Neuronal stem cell (in vitro differentiated cells): ENCODE measurements at places on chromosomes 16 and 17.

GRCh38 chr16:62665269-62665668 lies 629.0 kb upstream of the CDH8 start:
- DNase-seq = peak; percentile 36

DNA sequence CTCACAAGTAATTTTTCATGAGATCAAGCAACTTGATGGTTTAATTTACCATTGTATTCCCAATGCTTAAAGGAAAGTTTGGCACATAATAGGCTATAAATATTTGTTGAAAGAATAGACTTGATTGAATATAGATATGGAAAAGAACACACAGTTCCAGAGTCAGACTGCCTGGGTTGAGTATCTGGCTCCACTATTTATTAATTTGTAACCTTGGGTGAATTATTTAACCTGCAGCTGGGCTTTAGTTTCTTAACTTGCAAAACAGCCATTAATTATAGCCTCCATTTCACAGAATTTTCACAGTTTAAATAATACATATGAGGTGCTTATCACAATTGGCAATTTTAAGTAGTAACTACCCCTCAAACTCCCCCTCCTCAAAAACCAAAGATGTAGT lies 73.6 kb downstream of the NCOR1 start:
- DNase-seq = no peak

GRCh38 chr17:82303944-82304808 lies 13.2 kb downstream of the CD7 start:
- DNase-seq = no peak

DNA sequence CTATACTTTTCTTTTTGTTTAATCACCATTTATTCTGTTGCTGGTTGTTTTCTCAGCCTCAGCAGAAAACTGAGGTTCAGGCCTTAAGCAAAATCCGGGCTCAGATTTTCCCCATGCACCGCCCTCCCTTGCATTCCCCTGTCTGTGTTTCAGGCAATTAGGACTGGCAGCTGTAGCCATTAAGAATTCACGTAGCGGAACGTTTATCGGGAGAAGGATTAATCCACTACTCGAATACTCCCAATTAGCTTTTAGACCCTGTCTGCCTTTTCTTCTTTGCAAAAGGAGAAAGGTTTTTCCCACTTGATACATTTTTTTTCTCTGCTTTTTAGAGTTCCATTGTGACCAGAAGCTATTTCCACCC lies 173.1 kb downstream of the RPTOR start:
- no peak for DNase-seq

DNA sequence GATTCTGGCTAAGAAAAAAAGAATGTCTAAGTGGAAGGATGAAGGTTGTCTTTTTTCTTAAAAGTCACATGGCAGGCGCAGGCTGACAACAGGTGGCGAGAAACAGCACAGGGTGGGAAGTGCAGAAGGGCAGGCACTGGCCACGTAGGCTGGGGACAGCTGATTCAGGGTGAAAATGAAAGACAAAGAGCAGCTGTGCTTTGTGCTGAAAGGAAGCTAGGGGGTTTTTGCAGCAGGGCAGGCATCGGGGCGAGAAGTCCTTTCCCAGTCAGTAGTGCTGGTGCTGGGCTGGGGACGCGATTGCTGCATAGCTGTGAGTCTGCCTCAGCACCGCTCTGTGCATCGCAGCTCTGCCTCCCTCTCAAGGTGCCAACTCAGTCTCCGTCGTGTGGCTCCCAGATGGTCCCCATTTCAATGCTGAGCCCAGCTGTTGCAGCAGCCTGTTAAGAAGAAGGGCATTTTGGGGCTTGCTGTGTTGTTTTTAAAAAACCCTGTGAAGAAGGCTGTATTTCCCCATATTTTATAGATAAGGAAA lies 183.1 kb upstream of the CCL2 start:
- no peak for DNase-seq

- no peak for DNase-seq
These were observed 8.4 kb upstream of the PPP1R1B start for GRCh38 chr17:39618246-39618913.

- DNase-seq = no peak
These were observed 69.9 kb downstream of the IRX5 start for GRCh38 chr16:55000595-55000994.

DNA sequence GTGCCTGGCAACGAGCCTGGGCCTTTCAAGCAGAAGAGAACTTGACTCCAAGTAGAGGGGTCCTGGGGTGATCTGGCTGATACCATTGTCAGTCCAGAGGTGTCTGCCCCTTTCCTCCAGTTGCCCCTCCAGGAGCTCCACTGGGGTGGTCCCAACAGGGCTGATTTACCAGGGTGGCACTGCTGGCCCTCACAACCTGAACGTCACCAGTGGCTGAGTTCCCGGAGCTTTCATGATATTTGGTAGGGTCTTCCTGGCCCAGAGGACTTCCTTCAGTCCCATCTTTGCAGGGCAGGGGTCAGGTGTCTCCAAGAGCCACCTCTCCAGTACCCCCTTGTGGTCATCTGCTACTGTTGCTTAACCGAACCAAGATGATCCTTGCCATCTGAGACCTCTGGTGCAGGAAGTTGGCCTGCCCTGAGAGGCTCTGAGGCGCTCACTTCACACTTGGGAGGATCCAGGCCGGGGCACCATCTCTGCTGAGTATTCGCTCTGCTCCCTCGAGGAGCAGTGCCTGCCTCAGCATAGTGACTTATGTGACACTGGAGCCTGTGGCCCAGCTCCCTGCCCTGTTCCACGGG lies 3.5 kb downstream of the LIMD2 start:
- peak; percentile 36 for DNase-seq

GRCh38 chr17:6241996-6242395 lies 171.8 kb downstream of the WSCD1 start:
- no peak for DNase-seq

DNA sequence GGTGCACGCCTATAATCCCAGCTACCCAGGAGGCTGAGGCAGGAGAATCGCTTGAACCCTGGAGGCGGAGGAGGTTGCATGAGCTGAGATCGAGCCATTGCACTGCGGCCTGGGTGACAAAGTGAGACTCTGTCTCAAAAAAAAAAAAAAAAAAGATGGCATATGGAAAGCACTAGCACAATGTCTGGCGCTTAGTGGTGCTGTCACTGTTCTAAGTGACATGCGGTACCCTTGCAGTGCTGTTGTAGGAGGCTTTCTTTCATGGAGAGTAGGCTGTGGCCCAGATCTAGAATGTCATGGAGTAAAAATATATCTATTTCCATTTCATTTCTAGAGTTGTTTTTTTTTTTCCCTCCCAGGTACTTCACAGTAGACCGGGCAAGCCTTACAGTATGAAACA lies 14.6 kb upstream of the METTL9 start:
- DNase-seq = no peak

- no peak for DNase-seq
These were observed 65.2 kb upstream of the ZNF469 start for GRCh38 chr16:88317613-88317965.

GRCh38 chr17:4908301-4908700 lies 5.4 kb upstream of the CHRNE start:
- DNase-seq = no peak

DNA sequence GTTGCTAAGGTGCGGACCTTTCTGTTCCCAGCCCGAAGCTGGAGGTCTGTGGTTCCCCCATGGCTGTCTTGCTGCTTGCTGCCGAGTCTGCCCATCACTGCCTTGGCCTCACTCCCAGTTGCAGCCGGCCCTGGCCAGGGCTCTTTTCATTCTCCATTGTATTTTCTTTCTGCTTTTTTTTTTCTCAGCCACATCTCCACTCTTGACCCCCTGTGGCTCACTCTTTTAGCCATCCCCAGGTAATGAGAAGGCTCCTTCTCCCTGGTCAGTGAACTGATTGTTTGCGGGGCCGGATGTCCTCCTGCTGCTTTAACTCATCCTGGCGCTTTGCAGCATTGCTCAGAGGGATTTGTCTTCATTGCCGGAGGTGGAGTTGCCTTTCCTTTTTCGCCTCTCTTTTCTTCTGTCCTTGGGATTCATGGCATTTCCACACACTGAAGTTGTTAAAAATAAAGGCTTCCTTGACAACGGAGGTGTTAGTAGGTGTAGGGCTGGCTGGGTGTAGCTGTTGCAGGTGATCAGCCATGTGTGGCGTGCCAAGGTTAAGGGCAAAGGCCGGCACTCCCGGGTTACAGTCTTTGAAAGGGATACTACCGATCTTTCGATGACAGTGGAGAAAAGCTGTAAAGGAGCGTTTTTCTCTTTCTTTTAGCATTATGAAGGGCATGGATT lies 34.1 kb downstream of the MAP2K6 start:
- DNase-seq = peak; percentile 73

- no peak for DNase-seq
These were observed 18.6 kb downstream of the FLOT2 start for GRCh38 chr17:28878981-28879380.

DNA sequence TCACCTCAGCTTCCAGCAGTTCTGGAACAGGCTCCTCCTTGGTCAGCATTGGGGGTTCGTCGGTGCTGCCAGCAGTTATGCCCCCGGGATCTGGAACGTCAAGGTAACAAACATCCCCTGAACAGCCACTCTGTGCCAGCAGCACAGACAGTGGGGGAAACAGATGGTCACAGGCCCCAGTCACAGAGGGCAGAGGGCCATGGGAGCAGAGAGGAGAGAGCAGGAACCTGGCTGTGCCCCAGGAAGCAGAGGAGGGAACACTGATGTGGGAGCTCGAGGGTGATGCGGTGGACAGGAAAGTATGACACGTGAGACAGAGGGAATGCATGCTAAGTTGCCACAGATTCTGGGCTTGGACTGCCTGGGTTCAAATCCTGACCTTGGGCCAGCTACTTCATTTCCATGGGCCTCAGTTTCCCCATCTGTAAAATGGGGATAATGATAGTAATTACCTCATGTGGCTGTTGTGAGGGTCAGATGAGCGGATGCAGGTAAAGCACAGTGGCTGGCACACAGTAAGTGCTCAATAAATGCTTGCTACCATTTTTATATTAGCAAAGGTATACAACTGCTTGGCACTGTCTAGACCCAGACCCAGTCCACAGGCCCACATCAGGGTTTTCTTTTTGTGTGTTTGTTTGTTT lies 4.9 kb downstream of the BCL7C start:
- no peak for DNase-seq

DNA sequence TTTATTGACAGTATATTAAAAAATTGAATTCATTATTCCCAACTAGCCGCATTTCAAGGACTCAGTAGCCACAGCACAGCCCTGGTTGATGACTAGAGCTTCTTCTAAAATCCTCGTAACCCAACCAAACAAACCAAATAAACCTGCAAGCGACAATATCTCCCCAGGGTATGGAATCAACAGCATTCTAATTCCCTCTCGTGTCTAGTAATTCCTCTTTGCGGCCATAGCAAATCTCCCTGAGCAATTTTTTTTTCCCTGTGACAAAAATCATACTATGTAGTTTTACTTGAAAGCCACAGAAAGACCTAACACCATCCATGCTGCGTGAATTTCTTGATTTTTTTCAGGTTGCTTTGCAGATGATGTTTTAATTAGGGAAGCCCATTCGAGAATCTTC lies 143.4 kb upstream of the MYOCD start:
- no peak for DNase-seq

DNA sequence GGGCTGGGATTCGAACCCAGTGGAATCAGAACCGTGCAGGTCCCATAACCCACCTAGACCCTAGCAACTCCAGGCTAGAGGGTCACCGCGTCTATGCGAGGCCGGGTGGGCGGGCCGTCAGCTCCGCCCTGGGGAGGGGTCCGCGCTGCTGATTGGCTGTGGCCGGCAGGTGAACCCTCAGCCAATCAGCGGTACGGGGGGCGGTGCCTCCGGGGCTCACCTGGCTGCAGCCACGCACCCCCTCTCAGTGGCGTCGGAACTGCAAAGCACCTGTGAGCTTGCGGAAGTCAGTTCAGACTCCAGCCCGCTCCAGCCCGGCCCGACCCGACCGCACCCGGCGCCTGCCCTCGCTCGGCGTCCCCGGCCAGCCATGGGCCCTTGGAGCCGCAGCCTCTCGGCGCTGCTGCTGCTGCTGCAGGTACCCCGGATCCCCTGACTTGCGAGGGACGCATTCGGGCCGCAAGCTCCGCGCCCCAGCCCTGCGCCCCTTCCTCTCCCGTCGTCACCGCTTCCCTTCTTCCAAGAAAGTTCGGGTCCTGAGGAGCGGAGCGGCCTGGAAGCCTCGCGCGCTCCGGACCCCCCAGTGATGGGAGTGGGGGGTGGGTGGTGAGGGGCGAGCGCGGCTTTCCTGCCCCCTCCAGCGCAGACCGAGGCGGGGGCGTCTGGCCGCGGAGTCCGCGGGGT lies at the start of gene CDH1:
CDH1 (plus strand) TSS at position 247 of the 684 bp plus-strand sequence; CDS start at position 371, 124 bp downstream.
- DNase-seq = no peak

DNA sequence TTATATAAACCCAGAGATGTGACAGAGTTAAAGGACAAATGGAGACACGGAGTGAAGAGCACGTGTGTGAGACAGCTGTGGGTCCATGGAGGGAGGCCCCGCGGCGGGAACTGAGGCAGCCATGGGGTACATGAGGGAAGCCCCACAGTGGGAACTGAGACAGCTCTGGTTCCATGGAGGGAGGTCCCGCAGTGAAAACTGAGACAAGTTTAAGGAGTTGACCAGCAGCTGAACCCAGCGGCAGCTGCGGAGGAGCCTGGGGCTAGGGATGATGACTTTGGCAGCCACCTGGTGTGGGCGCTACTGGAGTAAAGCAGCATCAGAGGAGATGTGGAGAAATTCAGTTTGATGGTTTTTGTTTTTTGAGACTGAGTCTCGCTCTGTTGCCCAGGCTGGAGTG lies 185.1 kb downstream of the RPTOR start:
- no peak for DNase-seq

GRCh38 chr17:79431175-79431574 lies 179.7 kb downstream of the RBFOX3 start:
- no peak for DNase-seq

- no peak for DNase-seq
These were observed 100.2 kb downstream of the SYCE1L start for GRCh38 chr16:77299395-77299794.

DNA sequence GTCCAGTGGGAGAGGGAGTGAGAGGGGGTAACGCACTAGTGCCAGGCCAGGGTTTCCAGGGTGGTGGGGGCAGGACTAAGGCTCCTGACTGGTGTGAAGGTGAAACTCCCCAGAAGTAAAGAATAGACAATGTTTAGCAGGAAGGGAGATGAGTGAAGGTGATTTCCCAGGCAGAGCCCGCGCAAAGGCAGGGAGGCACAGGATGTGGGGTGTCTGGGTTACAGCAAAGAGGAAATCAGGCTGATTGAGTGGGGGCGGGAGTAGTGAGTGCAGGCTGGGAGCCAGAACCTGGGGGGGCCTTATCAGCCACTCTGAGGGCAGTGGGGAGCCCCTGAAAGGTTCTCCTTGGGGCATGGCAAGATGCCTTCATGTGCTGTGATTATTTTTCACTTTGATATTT lies 167.5 kb downstream of the UTP18 start:
- no peak for DNase-seq

GRCh38 chr17:41029633-41030245 lies at the start of gene KRTAP1-4:
TSS of gene KRTAP1-4 (minus strand) at chr17:41030195. CDS start at chr17:41030078, 117 bp downstream.
- no peak for DNase-seq

DNA sequence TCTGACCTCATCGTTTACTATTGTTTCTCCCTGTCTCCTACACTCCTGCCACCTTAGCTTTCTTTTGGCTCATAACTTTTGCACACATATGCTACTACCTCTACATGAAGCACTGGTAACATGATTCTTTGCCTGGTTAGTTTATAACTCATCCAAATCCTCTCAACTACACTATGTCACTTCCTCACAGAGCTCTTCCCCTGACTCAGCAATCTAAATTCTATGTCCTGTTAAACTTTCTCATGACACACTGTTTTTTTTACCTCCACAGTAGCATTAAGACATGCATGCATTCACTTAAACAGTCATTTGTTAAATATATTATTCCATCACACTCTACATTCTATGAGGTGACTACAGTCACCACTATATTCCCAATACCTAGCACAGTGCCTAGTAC lies 19.7 kb downstream of the APPBP2 start:
- DNase-seq = no peak
